ENCODE measurements at places on chromosomes 7 and 10. TPM values are rescaled to one million over a fixed set of nuclear protein-coding genes. Genes with fewer than 3 reads are reported as not detected.

The CPA4 gene
- polyA plus RNA-seq = 0.65 TPM

The GLRX3 gene
- polyA plus RNA-seq = 63.8 TPM

The SPDYE3 gene
- 0.10 TPM for polyA plus RNA-seq

The NEUROG3 gene
- polyA plus RNA-seq = not detected

DNA sequence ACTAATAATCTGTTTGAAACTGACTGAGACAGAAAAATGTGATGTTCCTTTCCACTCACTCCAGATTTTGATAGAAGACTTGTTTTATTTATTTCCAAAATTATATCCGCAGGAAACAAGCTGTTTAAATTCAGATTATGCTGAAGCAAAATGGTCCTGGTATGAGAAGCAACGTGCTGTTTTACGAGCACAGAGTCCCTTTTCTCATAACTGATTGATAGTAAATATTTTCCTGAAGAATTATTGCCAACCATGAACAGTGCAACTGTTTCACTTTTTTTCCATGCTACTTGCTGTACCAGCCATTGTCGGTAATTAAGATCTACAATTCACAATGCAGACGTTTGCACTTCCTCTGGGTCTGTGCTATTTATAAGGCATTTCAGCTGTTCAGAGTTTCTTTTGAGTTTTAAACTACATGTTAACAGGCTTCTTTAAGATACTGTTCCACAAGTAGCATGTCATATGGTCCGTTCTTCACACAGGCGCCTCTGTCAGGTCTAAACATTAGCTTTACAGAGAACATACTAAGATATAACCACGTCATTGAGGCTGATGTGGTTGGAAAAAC is 103.8 kb downstream of the POLL start:
- no peak for DNase-seq

DNA sequence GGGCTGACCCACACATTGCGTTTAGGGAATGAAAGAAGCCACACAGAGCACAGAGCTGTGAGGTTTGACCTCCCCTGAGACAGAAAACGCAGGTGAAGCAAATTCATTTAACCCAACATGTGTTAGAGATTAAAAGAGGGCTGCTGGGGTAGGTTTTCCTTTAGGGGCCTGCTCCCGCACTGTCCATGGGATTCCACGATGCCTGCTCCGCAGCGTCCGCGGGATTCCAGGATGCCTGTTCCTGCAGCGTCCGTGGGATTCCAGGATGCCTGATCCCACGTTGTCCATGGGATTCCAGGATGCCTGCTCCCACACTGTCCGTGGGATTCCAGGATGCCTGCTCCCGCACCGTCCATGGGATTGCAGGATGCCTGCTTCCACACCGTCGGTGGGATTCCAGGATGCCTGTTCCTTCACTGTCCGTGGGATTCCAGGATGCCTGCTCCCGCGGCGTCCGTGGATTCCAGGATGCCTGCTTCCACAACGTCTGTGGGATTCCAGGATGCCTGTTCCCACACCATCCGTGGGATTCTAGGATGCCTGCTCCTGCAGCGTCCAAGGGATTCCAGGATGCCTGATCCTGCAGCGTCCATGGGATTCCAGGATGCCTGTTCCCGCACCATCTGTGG is 78.7 kb downstream of the VIPR2 start:
- DNase-seq = no peak

The CTAGE8 gene
- polyA plus RNA-seq = not detected
